Mesenteric fat pad (tissue), 1 donor: ENCODE measurements at places on chromosomes 16 and 17.

DNA sequence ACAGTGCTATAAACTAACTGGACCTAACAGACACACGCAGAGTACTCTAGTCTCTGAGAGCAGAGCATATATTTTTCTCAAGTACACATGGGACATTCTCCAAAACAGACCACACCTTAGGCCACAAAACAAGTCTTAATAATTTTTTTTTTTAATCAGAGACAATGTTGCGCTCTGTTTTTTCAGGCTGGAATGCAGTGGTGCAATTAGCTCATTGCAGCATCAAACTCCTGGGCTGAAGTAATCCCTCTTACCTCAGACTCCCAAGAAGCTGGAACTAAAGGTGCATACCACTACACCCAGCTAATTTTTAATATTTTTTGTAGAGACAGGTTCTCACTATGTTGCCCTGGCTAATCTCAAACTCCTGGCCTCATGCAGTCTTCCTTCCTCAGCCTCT, 37.7 kb downstream of the ULK2 start:
- no peak for DNase-seq

- DNase-seq = no peak
Observed at GRCh38 chr17:70072546-70073309, 2.3 kb upstream of the KCNJ16 start.

DNA sequence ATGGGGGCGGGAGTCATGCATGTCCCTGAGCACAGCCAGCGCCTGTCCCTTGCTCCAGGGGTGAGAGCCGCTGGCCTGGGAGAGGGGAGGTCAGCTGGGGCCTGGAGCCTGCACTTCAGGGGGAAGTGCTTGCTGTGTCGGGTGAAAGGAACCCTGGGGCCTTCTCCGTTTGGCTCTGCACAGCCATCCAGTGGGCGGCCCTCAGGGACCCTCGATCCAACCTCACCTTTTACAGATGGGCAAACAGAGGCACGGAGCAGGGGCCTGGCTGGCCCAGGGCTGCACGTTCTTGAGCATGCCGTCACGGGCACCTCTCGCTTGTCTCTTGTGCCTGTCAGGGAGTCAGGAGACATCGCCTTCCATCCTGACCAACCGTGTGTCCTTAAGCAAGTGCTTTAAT, 1.8 kb downstream of the SNX20 start:
- DNase-seq = peak; percentile 68

- no peak for DNase-seq
Observed at GRCh38 chr17:72380120-72380519, 259.3 kb downstream of the SOX9 start.

DNA sequence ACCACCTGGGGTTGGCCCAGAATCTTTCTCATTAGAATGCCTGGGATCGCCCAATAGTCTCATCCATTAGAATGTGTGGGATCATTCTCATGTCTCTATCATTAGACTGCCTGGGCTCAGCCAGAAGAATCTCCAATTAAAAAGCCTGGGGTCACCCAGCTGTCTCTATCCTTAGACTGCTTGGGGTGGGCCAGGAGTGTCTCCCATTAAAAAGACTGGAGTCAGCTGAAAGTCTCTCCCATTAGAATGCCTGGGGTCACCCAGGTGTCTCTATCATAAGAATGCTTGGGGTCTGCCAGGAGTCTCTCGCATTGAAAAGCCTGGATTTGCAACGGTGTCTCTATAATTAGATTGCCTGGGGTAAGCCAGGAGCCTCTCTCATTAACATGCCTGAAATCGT, 2225.7 kb downstream of the TP53TG3F start:
- DNase-seq = no peak

DNA sequence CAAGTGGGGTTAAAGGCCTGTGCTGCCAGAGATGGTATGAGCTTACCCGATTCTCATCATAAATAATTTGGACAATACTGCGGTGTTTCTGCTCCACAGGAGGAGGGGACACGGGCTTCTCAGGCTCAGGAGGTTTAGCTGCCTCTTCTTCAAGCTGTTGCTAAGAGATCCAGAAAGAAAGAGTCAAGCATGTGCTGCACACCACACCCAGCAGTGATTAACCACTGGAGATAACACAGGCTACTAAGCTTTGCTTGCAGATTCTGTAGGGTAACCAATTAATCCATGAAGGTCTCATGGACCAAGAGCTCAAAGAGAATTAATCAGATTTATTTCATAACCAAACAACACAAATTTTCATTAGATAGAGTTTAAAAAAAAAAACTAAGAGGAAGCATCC, 56.6 kb downstream of the NCOR1 start:
- DNase-seq = no peak

DNA sequence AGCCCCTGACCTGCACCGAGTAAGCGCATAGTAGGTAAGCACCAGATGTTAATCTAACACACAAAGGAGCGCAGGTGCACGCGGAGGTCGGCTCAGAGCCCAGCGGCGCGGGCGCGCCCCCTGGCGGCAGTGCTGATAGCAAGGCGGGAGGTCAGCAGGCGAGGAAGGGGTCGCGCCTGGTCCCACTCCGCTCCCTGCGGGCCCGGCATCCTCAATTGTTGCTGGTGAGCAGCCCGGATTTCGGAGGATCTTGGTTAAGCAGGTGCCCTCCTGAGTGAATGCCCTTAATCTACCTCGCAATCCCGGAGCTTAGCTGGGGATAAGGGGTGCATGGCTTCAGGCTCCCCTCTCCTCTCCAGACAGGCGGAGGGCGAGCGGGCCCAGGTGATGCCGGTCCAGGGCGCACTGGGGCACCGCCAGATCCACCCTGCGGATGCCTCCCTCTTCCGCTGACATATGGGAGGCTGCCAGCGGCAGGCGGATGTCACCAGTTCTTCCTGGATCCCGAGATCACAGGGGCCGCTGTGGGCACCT, 4.0 kb upstream of the WNT3 start:
- DNase-seq = no peak

DNA sequence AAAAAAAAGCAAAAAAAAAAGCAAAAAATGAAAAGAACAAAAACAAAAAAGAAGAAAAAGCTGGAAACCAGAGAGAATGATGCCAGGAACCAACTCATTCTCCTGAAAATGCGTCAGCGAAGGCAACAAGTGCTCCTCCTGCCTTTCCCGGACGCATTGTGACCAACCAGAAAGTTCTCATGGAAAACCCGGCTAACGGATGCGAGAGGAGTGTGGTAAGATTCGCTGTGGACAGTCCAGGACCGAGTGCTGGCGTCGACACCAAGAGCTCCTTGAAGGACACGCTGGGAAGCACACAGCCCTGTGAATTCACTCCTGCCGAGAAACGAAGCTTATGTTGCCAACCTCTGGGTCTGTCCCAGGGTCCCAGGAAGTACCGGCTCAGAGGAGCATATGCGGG, 43.4 kb downstream of the METRNL start:
- peak; percentile 49 for DNase-seq

- no peak for DNase-seq
Observed at GRCh38 chr17:20120836-20121235, 111.7 kb downstream of the SPECC1 start.

- no peak for DNase-seq
Observed at GRCh38 chr17:74369221-74369620, 1.9 kb downstream of the GPR142 start.

- peak; percentile 86 for DNase-seq
Observed at GRCh38 chr17:49548506-49549310, 27.0 kb upstream of the NXPH3 start.

GRCh38 chr17:4980644-4981216, 6.7 kb downstream of the CAMTA2 start:
- no peak for DNase-seq

GRCh38 chr17:45430738-45431530, 1.7 kb downstream of the ARHGAP27 start:
- no peak for DNase-seq

DNA sequence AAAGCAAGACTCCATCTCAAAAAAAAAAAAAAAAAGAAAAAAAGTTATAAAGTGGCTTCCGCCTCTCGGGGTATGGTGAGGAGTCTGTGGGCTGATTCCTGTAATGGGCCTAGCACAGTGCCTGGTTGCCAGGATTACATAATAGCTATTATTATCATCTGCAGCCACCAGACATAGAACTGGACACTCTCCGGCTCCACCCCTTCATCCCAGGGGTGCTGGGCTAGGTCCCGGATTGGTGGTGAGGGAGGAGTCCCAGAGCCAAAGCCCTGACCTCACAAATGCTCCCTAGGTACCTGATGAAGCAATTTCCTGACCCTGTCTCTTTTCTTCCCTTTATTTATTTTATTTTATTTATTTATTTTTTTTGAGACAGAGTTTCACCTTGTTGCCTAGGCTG, 11.6 kb upstream of the ADGRG1 start:
- peak; percentile 30 for DNase-seq

GRCh38 chr16:1525871-1526607, 7.4 kb upstream of the TMEM204 start:
- no peak for DNase-seq

DNA sequence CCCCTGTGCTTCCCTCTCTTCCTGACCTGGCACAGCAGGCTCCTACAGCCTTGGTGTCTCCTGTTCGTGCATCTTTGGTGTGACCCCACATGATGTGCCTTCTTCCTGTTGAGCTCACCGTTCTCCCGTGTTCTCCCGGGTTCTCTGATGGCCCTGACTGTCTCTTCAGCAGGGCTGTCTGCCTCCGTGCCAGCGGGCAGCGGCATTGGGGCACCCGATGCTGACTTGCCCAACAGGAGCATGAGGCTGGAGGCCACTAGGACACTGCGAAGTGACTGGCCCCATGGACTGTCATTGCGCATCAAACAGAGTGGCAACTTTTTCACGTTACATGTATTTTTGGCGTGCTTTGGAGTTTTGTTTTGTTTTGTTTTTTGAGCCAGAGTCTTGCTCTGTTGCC, 22.4 kb downstream of the CRAMP1 start:
- no peak for DNase-seq

- DNase-seq = no peak
Observed at GRCh38 chr17:61689610-61690180, 98.7 kb upstream of the NACA2 start.

- no peak for DNase-seq
Observed at GRCh38 chr17:82979718-82980117, 99.7 kb upstream of the METRNL start.

- no peak for DNase-seq
Observed at GRCh38 chr16:85158743-85159178, 46.5 kb upstream of the CIBAR2 start.

DNA sequence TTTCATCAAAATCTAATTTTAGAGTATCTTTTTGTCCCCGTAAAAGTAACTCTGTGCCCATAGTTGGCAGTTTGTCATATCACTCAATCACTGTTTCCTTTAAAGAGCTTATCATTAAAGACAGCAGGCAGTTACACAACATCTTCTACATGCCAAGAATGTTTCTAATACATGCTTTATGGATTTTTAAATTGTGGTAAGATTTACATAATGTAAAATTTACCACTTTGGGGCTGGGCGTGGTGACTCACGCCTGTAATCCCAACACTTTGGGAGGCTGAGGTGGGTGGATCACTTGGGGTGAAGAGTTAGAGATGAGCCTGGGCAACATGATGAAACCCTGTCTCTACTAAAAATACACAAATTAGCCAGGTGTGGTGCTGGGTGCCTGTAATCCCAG, 687.2 kb downstream of the WWOX start:
- DNase-seq = no peak

DNA sequence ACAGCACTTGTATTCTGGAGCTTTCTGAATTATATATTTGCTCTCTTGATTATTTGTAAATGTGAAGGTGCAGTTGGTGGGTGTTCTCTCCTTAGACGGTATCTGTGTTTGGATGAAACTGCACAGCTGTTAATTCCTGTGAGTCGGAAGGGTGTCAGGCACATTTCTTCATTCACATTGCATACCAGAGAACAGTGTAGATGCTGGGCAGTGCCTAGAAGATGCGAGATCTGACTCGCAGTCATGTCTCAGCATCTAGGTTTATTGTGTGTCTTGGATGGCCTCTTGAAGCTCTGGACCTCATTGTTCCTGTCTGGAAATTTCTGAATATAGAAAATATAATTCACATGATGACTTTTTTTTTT, 61.2 kb downstream of the CLEC16A start:
- DNase-seq = peak; percentile 1

GRCh38 chr17:29838961-29839360, 91.1 kb downstream of the SSH2 start:
- no peak for DNase-seq

- DNase-seq = no peak
Observed at GRCh38 chr16:83115491-83116232, 488.9 kb downstream of the CDH13 start.

DNA sequence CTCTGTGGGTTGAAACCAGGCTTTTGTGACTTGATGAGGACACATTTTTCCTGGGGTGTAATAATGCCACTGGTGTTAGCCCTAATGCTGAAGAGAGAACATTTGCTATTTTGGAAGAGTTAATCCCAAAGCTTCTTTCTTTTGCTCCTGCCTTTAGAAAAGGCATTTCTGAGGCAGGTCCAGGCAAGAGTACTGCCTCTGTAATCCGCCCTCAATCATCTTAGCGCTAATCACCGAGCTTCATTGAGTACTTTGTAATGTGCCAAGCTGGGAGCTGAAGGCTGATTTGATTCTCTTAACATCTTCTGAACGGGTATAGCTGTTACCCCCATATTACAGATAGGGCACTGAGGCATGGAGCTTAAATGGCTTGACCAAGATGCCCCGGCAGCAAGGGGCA, 60.3 kb downstream of the AKAP1 start:
- no peak for DNase-seq

DNA sequence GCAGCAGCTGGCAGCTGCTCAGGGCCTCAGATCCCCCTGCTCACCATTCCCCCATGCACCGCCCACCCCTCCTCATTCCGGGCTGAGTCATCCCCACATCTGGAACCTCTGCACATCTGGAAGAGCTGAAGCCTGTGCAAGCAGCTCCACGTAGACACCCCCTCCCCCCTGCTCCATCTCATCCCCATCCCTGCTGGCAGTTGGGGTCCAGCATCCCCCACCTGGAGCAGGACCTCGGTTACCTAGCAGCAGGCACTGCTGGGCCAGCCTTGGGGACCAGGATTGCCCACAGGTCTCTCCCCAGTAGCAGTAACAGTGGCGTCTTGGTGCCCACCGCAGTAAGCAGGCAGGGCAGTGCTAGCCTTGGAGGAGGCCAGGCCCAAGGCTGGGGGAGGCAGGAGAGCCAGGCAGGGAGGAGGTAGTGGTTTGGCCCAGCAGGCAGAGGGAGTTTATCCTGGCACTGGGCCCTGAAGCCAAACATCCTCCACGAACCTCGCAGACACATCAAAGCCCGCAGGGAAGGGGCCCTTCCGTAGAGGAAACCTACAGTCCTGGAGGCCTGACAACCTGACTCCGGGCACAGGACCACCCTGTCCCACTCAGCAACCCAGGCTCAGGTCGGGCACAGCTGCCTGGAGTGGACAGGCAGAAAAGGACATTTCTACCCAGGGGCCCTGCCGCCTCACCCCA, 7.7 kb upstream of the TMEM92 start:
- peak; percentile 68 for DNase-seq

GRCh38 chr16:12124742-12125141, 148.2 kb downstream of the SNX29 start:
- DNase-seq = no peak

DNA sequence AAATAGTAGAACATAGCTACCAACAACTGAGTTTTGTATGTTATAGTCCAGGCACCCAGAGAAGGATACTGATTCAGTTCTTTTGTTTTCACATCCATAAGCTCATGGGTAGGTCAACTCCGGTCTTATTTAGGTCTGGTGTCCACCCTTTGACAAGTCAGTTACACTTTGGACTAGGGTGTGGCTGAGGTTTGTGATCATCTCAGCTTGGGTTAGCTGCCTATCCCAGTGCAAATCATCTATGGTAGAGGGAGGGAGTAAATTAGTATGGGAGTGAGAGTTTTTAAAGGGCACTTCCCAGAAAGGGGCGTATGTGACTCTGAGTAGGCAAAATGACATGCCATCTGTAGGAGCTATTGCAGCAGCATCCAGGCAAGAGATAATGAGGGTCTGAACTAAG, 66.1 kb downstream of the TANC2 start:
- no peak for DNase-seq
